ENCODE measurements at places on chromosomes 2 and 18.

DNA sequence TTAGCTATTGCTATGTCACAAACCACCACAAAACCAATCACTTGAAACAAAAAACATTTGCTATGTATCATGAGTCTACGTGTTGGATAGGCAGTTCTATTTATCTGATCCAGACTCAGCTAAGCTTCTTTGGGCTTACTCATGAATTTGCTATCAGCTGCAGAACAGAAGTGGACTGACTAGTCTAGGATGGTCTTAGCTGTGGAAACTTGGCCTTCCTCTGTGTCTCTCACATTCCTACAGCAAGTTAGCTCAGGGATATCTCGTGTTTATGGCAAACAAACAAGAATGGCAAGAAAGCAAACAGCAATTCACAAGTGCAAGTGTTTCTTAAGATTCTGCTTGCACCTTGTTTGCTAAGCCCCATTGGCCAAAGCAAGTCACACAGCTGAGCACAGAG is 288.0 kb upstream of the TNP1 start:
- no peak for ATAC-seq

GRCh38 chr18:8615397-8616027 is 6.3 kb downstream of the RAB12 start:
- no peak for ATAC-seq

GRCh38 chr2:215110918-215111317 is 27.5 kb downstream of the ABCA12 start:
- ATAC-seq, result no peak

DNA sequence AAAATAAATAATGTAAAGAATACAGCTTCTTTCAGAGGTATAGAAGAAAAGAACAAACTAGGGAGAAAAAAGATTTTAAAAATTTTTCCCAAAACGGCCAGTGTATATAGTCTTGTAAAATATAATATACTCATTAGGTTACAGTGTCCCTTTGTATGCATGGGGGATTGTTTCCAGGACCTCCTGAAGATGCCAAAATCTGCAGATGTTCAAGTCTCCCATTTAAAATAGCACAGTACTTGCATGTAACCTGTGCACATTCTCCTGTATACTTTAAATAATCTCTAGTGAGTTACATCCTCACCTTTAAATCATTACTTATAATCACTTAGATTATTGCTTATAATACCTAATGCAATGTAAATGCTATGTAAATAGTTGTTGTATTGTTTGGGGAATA is 80.6 kb upstream of the LRRTM4 start:
- no peak for ATAC-seq

GRCh38 chr18:77557046-77557587 is 307.5 kb downstream of the GALR1 start:
- ATAC-seq, result no peak

- no peak for ATAC-seq
Observed at GRCh38 chr2:112627060-112628040, 18.4 kb upstream of the SLC20A1 start.

GRCh38 chr2:86790134-86790675 is 508 bp downstream of the CD8A start:
- no peak for ATAC-seq
